Mesenteric fat pad (tissue), 1 donor: ENCODE measurements at places on chromosomes 3 and 15. TPM values are rescaled to one million over a fixed set of nuclear protein-coding genes. Genes with fewer than 3 reads are reported as not detected.
A peak's percentile ranks its signal among the peaks of the same experiment; 100 is the strongest.

LRTM1 gene
- total RNA-seq, result not detected

USP13 gene
- total RNA-seq, result 9.8 TPM

ARHGEF3 gene
- total RNA-seq, result 17.0 TPM

RPL35A gene
- 680 TPM for total RNA-seq

IQCH gene
- total RNA-seq, result 0.45 TPM

ZDHHC23 gene
- total RNA-seq, result 3.7 TPM

TMEM40 gene
- total RNA-seq, result not detected

PLA2G4D gene
- total RNA-seq, result not detected

SNTN gene
- not detected for total RNA-seq

DNA sequence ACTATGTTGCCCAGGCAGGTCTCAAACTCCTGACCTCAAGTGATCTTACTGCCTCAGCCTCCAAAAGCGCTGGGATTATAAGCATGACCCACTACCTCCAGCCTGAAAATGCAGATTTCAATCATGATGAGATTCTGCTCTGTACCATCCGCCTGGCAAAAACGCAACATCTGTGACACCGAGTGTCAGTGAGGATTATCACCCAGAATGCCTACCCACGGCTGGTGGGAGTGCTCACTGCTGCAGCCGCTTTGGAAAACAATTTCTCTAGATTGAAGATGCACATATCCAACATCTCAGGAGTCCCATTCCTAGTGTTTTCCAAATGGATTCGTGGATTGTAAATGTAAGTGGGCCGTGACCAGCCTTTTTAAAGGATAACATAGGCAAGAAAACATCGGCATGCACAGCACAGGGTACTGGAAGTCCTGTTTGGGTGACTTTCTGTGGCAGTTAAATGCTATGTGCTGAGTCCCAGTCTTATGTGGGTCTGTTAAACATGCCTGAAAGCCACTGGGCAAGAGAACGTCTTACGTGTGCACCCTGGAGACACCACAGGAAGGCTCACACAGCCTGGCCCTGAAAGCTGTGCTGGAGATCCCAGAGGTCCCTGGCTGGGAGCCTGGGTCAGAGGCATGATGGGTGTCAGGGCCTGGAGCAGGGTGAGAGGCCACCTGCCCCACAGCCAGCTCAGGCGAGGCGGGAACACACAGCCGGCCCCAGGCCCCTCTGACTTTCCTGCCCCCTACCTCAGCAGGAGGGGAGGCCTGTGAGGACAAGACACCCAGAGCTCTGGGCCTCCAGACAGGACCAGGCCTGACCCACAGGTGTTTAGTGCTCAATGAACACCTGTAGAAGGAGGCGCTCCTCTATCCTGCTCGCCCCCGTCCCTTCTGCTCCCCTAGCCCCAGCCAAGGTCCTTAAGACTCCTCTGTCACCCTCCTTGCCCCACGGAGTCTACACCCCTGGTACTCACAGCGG is 918 bp downstream of the PRSS50 start:
- peak; percentile 62 for DNase-seq

DNA sequence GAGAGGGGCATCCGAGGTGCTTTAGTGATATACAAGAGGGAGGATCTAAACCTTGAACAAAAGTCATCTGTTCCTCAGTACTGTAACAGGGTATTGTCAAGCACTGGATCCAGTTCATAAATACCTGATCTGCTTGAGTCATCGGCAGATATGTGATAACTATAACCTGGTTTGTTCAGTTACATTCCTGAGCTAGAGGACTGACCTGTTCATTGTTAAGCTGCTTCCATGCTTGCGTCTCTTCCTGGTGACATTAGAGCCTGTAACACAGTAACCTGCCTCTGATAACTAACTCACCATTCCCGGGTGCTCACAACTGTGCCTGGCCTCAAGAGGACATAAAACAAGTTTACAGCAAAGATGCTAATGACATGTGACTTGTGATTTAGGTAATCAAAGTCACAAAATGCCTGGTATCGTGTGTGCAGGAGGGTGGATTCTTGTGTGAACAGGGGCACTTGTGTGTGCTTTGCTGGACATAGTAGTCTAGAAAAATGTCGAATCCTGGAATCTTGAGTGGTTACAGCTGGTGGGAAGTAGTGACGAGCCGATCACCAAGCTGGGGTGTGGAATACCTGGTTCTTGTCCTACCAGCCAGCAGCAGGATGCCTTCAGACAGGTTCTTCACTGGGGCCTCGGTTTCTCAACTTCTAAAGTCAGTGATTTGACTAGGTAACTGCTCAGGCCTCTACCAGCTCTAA is 30.9 kb upstream of the POLR2M start:
- DNase-seq, result no peak

GRCh38 chr3:123371859-123372685 is 76.8 kb downstream of the ADCY5 start:
- DNase-seq, result peak; percentile 53

DNA sequence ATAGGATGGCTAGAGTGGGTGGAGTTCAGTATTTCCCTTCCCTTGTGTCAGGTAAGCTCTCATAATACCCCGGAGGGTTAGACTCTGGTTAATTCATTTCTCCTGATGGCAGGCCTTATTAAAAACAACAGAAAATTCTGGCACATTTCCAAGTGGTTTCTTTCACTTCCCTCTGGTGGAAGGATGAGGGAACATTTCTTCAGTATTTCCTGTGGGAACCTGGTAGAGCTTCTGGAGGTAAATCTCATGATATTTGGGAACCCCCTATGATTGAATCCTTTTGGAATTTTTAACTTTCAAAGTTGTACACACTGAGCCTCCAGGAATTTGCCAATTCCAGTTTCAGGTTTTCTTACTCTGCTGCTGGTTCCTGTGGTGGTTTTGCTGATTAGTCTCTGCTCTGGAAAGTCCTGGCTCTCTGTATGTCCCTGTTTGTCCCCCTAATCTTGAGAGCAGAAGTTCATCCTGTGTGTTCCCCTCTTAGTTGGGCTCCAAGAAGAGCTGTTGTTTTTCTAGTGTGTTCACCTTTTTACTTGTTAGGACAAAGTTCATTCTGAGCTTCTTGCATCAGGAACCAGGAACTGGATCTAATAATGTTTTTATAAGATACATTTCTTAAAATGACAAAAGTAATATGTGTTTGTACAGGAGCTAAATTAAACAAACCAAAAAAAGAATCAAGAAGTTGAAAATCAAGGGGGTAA is 12.1 kb downstream of the CHRNA7 start:
- no peak for DNase-seq

DNA sequence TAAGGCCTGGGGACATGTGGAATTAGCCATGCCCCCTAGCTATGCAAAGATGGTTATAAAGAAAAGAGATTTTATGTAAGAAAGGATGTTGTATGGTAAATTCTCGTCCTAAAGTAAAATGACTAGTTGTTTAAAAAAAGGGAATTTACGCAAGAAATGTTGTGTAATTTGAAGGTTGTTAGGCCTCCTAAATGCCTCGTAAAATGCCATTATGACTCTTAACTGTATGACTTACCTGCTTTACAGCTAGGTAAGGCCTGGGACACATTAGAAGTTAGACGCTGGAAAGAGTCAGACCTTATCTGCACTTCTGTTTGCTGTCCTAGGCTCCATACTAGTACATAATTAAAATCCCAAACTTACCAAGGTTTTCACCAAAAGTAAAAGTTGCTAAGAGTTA is 17.5 kb upstream of the HHATL start:
- no peak for DNase-seq

- DNase-seq, result no peak
Observed at GRCh38 chr3:148233403-148233802, 464.3 kb upstream of the AGTR1 start.

GRCh38 chr3:134374791-134375581 is 739 bp upstream of the AMOTL2 start:
- DNase-seq, result peak; percentile 81

GRCh38 chr15:96702589-96702988 is 372.1 kb downstream of the NR2F2 start:
- no peak for DNase-seq

- DNase-seq, result no peak
Observed at GRCh38 chr3:120410541-120410940, 40.3 kb downstream of the FSTL1 start.

DNA sequence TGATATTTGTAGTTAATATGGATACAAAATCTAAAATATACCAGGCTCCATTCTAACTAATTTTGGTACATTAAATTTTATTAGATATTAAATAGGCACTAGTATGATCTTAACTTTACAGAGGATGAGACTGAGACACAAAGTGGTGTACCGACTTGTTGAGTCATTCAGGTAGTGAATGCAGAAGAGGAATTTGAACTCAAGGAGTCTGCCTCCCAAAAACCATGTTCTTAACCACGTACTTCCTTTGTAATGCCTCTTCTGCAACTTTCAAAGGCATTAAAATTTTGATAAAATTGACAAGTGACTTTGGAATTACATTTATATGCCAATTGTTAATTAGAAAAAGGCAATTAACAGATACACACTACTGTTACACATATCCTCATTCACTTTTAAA is 61.8 kb downstream of the ZBBX start:
- DNase-seq, result no peak

- DNase-seq, result no peak
Observed at GRCh38 chr3:61650276-61650675, 88.9 kb downstream of the PTPRG start.

GRCh38 chr15:93859176-93859575 is 372.2 kb upstream of the MCTP2 start:
- DNase-seq, result no peak

GRCh38 chr3:185936273-185936629 is 1.6 kb downstream of the TRA2B start:
- no peak for DNase-seq

DNA sequence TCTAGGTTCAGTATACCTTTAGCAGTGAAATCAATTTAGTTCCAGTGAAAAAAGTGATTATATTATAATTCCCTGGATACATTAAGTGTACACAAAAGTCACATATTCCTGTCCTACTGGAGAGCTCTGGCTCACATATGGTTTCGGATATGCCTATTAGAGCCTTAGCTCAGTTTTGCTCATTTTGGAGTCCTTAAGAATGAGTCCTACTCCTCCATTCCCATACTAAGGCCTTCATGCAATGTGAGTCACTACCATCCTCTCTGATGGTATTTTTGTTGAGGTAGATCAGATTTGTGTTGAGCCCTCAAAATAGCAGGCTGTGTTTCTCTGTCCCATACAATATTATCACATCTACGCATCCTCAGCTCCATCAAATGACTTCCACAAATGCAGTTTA is 294.2 kb upstream of the COL8A1 start:
- DNase-seq, result no peak

GRCh38 chr3:54202054-54202453 is 79.7 kb downstream of the CACNA2D3 start:
- DNase-seq, result no peak

GRCh38 chr3:45092132-45093031 is 53.8 kb downstream of the CDCP1 start:
- DNase-seq, result no peak

DNA sequence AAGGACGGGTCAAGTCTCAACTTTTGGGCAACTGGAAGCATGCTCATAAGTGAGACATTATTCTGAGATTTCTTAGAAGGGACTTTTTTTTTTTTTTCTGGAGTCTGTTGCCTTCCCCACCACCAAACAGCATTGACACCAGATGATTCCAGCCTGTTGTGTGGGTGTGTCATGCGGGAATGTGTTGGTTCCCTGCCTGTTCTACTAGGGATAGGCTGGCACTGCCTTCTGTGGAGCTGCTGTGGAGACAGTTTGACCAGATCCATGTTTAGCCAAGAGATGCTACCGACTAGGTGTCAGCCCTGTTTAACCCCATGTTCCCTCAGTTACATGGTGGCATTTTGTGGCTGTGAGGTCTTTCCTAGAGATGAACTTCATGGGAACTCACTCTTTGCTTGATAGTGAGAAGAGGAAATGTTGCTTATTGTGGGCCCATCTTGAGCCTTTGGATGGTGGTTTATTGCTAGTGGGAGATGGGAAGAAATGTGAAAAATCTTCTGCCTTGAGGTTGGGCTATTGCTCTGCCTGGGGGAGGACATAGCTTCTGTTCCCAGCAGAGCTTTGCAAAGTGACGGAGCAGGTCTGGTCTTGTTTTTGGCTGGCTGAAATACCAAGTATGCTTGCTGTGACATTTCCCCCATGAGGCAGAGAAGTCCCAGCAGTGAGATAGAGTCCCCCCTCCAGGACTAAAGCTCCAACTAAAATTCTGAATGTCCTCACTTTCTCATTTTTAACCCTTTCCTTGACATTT is 31.3 kb downstream of the TRAK1 start:
- peak; percentile 47 for DNase-seq

- peak; percentile 24 for DNase-seq
Observed at GRCh38 chr15:66558271-66558670, 7.5 kb downstream of the LCTL start.

- no peak for DNase-seq
Observed at GRCh38 chr3:43692971-43693370, 2.2 kb downstream of the ABHD5 start.

DNA sequence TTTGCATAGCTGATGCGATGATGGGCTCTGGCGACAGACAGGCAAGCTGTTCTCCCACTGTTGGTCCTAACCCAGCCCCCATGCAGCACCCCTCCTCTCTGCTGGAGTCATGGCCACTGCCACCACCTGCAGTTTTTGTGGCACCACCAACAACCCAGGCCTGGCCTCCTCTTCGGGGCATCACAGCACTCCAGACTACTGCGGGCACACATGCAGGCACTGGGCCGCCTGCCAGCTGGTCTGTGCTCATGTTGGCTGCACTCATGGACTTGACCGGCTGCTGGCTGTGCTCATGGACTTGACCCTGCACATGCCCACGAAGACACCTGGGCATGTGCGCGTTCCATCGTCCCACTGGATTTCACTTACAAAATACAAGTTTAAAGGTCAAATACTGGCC is 130.9 kb upstream of the TMEM108 start:
- DNase-seq, result no peak

- DNase-seq, result no peak
Observed at GRCh38 chr15:61997786-61998185, 62.5 kb downstream of the VPS13C start.

- DNase-seq, result peak; percentile 78
Observed at GRCh38 chr15:99014803-99015697, 7.5 kb upstream of the PGPEP1L start.

DNA sequence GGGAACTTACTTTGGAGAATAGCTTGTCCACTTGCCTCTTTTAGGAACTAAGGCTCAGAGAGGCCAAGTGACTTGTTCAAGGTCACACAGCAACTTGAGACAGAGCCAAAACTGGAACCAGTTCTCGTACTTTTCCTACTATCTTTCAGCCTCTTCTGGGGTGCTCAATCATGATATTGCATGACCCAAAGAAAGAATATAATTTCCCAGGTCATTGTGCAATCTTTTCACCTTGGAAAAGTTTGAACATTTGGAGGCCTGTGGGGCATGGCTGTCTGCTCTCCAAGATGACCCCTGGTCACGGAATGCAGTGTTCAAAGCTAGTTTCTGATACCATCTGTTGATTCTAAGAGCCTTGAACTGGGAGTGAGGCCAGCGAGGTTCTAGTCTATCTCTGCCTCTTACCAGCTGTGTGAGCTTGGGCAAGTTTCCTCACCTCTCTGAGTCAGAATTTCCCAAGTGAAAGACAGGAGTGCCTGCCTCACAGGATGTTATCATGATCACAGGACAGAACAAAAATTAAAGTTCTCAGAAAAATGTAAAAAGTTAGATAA is 89.7 kb downstream of the BDH1 start:
- no peak for DNase-seq
